Retinal pigment epithelial cell (primary cell): ENCODE measurements at places on chromosomes 1 and 21.

DNA sequence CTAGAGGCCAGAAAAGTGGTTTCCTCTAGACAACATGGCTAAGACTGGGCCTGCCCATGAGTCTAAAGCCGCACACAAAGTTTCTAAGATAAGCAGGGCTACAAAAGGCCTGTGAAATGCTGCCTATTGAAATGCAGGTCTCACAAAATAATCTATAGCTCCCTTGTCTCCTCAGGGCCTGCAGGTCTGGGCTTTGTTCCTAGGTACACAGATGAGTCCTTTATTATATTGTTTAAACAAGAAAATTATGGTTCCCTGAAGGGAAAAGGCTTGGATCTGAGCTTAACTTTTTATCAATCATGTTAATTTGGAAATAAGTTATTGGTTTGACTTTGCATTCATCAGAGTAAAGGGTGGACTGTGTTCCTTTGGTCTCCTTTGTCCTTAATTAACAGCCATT is 413.4 kb upstream of the BEND5 start:
- no peak for DNase-seq

DNA sequence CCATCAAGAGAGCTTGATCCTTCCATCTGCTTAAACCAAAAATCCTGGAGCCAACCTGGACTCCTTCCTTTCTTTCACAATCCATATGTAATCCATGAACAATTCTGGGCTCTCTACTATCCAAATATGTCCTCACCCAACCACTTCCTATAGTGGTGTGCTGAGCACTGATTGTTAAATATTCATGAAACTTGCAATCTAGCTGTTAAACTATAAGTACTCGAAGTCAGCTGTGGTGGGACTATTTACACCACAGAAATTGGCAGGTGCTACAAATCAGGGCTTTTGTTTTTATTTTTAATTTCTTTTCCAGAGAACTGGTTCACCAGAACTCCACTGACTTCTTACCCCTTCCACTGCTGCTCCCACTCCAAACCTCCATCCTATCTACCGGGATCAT is 57.2 kb upstream of the KCND3 start:
- no peak for DNase-seq

DNA sequence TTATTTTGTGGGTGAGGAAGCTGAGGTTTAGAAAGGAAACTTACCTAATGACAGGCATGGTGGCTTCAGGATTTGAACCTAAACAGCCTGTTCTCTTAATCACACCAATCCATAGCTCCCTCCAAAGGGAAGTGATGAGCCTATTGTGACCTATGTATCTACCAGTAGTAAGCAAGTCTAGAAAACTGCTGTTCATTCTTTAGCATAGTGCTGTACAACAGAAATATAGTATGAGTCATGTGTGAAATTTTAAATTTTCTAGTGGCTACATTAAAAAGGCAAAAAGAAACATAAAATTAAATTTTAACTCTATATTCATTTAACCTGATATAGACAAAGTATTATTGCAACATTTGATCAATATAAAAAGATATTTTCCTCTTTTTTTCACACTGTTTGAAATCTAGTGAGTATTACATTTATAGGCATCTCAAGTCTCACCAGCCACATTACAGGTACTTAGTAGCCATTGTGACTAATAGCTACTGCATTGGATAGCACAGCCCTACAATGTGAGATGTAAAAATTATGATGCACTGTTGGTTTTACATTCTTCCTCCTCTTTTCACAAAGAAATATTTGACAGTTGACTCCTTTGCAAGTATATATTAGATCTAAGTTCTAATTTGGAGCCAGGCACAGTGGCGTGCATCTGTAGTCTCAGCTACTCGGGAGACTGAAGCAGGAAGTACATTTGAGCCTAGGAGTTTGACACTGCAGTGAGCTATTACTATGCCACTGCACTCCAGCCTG is 16.6 kb downstream of the IPO9 start:
- no peak for DNase-seq

GRCh38 chr1:214208460-214208859 is 72.5 kb upstream of the SMYD2 start:
- no peak for DNase-seq

DNA sequence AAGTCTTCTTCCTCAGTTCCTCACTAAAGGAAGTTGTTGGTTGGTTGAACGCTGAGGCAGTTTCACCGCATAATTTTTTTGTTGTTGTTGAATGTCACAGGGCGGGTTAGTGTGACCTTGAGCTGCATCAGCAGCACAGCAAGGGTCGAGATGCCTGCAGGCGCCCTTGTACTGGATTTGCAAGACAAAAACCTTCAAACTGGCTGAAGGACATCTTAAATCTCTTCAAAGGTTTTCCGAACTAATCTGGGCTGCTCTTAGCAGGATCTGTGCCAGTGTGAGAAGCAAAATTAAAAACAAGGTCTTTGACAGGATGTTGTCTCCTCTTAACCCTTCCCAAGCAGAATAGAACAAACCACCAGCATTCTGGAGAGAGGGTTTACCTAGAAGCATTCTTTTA is 59.4 kb downstream of the NRIP1 start:
- DNase-seq: no peak

- DNase-seq: no peak
Observed at GRCh38 chr1:185965870-185966269, 231.7 kb downstream of the HMCN1 start.

DNA sequence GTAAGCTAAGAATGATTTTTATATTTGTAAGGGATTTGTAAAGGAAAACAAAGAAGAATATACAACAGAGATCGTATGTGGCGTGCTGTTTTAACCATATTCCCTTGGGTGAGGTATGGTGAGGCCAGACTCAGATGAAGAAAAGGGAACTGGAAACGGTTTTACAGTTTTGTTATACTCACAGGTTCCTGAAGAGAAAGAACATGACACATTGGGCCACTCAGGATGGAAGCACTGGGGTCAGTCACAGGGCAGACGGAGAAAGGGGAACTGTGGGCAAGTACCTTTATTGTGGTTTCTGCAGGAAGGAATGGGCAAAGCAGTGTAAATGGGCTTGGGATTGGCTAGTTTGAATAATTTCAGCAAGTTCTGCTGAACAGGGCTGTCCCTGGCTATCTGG is 177.4 kb downstream of the LBR start:
- DNase-seq: no peak
